ENCODE measurements at places on chromosomes 3 and 15. TPM values are rescaled to one million over a fixed set of nuclear protein-coding genes. Genes with fewer than 3 reads are reported as not detected.

Gene GREM1
- total RNA-seq: 307 TPM

Gene NR1I2
- not detected for total RNA-seq

Gene HIGD2B
- total RNA-seq: not detected

Gene DNAJA4
- 3.5 TPM for total RNA-seq

Gene SCAANT1
- not detected for total RNA-seq

Gene HYAL1
- total RNA-seq: 1.6 TPM

Gene CD200R1
- total RNA-seq: not detected

Gene TJP1
- 47.9 TPM for total RNA-seq

Gene PLA2G4F
- total RNA-seq: not detected

Gene GCSAM
- not detected for total RNA-seq

Gene C2CD4B
- total RNA-seq: not detected

Gene ADCY5
- total RNA-seq: 0.46 TPM

Gene SSUH2
- total RNA-seq: not detected

Gene COL6A5
- not detected for total RNA-seq

Gene CCR8
- total RNA-seq: not detected

Gene CMTM8
- not detected for total RNA-seq

Gene SEC22A
- total RNA-seq: 38.8 TPM

Gene CDHR4
- total RNA-seq: under 0.01 TPM

Gene PLSCR4
- 23.9 TPM for total RNA-seq

Gene PPM1L
- 1.00 TPM for total RNA-seq

Gene GNAT1
- not detected for total RNA-seq

Gene CDCP1
- 5.6 TPM for total RNA-seq

Gene HCLS1
- total RNA-seq: 7.2 TPM

Gene WNT5A
- 4.4 TPM for total RNA-seq

Gene TERC
- 37.7 TPM for total RNA-seq

Gene ZCWPW2
- 0.74 TPM for total RNA-seq

Measured in smooth muscle cell of bladder (primary cell).